HCEC 1CT (cell line): ENCODE measurements at places on chromosomes 7 and 10.
A peak's percentile ranks its signal among the peaks of the same experiment; 100 is the strongest.

DNA sequence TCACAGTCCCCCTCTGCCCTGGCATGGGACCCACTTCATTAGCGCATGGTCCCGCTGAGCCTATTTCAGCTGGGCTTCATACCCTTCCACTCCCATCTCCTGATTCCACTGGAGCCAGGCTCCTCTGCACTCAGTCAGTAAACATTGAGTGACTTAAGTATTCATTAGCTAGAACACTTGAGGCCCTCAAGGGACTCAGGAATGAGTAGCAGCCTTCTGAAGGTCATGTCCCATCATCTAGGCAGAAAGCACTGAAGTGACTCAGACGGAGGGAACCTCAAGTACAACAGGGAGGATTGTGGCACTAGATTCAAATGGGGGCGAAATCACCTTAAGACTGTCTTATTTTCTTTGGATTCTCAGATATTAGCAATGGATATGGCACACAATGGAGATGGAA, 186.6 kb upstream of the INHBA start:
- DNase-seq = no peak

DNA sequence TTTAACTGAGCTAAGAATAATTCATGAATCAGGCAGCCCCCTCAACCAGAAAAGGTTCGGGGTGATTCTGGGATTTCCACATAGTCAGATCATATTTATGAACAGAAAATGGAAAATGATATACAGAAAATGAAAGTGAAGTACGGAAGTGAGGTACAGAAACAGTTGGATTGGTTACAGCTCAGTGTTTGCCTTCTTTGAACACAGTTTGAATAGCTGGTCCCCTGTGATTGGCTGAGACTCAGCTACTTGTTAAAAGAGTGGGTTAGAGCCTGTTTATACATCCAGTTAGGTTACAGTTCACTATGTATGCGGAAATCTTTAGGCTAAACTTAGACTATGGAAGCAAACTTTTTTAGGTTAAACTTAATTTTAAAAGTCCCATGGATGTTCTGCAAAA, 511.7 kb downstream of the PLXDC2 start:
- no peak for DNase-seq

DNA sequence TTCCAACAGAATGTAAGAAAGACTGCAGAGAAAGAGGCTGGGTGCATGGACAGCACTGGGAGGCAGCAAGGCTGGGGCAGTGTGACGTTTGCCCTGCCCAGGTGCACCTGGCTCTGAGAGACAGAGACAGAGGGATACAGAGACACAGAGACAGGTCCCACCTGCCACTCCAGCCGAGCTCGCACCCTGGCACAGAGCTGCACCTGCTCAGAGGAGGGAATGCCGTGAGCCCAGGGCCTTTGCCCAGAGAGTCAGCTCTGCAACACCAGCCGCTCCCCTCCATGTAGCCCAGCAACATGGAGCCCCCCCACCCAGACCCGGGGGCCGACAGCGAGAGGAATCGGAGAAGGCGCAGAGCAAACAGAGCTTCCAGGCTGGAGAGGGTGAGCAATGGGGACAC, 35.3 kb upstream of the PROSER2 start:
- DNase-seq = no peak

DNA sequence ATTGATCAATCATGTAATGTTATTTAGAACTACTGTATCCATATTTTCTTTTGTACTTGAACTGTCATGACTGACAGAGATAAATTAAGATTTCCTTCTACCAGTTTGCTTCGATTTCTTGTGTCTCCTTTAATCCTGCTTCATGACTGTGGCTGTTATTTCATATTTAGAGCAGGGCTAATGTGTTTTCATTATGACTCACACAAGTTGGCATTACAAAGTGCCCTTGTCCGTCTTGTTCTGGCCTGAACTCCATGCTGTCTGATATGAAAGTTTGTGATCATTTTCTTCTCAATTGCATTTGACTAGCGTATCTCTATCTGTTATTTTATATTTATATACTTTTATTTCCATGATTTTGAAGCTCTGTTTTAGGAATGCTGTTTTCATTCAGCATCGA, 344.1 kb upstream of the PRKCQ start:
- DNase-seq = peak; percentile 45

DNA sequence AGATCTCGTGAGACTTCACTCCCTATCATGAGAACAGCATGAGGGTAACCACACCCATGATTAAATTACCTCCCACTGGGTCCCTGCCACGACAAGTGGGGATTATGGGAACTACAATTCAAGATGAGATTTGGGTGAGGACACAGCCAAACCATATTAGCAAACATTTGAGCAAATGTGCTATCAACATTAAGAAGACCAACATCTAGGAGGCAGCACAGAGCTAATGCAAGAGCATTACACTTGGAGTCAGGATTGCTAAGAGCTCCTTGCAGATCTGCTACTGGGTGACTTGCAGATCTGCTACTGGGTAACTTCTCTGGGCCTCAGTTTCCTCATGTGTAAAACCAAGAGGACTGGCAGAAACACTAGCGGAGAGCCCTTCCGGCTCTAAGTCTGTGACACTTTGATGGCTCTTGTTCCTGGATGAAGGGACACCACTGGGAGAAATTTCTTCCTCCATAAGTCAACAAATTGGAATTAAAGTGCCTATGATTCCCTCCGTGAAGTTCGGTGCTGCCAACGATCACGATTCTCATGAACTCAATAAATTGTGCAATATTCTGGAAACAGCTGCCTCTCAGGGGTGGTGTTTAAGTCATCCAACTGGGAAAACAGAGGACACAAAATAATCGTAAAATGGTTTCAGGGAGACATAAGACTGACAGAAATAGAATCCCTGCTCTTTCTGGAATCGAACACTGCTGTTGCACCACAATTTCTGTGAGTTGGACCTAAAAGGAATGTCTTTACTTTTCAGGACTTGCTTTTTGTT, 115.8 kb upstream of the ITGB1 start:
- DNase-seq = peak; percentile 5

GRCh38 chr7:101882595-101883564, 65.5 kb downstream of the CUX1 start:
- peak; percentile 100 for DNase-seq

GRCh38 chr10:28012990-28013515, 14.2 kb upstream of the ODAD2 start:
- no peak for DNase-seq

- DNase-seq = no peak
Observed at GRCh38 chr7:34016876-34017275, 111.5 kb downstream of the BMPER start.

DNA sequence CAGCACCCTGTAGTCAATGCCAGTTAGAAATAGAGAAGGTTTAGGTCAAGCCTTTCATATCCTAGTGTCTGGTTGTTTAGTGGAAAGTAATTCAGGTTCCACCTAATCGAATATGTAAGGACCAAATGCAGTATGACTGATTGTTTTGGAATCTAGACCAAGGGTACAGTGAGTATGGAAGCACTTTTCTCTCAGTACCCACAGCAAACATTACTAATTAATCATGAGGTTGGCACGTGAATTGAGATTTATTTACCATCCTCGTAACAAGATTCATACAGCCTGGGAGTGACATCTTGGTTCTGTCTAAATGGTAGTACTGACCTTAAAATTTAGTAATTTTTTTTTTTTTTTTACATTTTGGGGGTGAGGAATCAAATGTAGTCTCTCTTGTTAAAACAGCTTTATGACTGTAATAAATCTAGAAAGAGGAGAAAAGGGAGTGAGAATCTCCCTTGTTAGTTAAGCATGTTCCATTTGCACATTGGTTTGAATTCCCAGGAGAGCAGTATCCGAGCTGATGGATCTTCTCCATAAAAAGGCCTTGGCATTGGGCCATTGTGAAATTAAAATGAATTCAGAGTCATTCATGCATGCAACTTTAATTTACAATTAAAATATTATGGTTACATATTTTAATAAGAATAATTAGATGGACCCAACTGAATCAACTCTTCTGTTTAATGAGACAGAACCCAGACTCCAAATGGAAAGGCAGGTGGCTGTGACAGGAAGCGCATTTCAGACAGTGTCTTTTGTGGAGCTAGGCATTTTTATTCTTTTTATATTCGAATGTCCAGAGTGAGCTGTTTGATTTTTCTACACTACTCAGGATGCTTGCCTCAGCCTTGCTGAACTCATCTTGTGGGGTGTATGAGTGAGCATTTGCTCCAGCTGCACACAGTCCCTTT, 57.6 kb downstream of the SNX10 start:
- DNase-seq = peak; percentile 45

DNA sequence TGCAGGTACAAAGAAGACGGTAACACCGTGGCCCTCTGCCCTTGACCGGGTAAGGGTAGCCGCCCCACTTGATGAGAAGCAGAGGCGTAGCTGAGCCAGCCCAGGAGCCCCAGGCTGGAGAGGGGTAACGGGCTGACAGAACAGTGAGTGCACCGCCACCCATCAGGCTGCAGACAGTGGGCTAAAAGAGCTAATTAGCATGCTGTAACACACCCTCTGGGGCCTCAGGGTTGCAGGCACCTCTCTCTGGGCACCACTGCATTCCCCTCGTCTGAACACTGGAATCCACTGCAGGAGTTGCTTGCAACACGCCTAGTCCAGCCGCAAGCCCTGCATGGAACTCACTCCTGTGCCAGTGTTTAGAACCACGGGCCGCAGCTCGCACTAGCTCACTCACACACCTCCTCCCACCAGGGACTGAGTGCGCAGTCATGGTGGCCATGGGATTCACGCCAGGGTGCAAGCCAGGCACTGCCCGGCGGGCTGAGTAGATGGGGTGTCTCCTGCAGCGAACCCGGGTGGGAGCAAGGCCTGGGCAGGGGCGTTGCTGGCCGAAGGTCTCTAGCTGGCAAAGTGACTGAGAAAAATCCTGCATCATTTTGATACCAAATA, 36.1 kb downstream of the AGMO start:
- DNase-seq = no peak

DNA sequence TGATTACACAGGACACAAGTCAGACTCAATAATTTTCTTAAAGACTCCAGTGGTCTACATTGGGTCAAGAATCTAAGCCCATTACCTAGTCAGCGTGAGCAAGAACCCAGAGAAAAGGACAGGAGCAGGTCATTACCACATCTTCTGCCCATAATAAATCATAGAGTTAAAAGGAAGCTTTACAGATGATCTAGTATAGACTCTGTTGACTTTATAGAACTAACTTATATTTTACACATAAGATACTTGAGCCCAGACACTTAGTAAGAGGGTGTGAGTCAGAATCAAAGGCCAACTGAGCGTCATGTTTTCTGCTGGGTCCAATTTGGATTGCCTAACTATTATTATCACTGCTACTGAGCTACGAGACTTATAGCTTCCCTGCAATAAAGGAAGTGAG, 206.1 kb upstream of the NPSR1 start:
- peak; percentile 27 for DNase-seq
